ENCODE measurements at places on chromosomes 5 and 9.
A peak's percentile ranks its signal among the peaks of the same experiment; 100 is the strongest.

DNA sequence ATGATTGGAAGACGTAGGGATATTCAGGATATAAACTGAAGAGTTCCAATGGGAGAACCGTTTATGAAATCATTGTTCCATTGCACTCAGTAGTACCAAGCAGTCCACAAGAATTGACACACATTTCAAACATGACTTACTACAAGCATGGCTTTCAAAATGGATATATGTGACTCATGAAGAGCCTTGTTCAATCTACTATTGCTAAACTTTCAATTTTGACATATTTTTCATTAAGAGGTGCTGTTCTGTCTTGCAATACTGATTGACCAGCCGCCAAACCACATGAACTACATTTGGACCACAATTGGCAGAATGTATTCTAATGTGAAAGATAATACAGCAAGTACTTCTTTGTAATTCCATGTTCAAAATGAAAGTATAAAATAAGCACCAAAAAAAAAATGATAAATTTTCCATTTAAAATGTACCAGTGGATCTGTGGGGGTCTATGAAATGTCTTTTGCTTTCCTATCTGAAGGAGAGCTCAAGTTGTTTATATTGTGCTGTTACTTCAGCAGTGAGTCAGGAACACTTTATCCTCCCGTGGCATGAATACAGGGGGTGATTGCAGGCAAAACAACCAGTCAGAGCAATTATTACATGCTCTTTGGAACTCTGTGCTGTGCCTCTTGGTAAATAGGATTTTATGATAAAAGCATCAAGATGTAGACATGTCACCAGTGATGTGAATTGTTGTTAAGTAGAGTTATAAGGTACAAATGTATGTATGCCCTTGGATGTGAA lies 366.0 kb downstream of the ARRDC3 start:
- no peak for DNase-seq

DNA sequence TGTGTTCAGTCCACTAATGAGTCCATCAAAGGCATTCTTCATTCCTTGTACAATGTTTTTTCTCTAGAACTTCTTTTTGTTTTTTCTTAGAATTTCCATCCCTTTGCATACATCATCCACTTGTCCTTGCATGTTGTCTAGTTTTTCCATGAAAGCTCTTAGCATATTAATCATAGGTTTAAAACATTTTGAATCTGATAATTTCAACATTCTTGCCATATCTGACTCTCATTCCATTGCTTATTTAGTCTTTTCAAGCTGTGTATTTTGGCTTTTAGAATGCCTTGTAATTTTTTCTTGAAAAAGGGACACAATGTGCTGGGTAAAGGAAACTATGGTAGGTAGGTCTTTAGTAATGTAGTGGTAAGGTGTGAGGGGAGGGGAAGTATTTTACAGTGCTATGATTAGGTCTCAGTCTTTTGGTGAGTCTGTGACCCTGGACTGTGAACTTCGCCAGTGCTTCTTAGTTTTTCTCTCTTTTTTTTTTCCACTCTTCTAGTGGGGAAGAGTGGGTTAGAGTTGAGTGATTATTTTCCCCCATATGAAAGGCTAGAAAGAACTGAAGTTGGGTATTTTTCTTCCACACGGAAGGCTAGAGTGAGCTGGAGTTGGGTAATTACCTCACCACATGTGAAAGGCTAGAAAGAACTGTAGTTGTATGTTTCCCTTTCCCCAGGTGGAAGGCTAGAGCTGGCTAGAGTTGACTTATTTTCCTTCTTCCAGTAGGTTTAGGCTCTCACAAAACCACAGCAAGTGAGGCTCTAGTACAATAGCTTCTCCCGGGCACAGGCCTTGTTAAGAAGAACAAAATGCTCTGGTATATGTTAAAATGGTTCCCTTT lies 172.1 kb downstream of the SNX18 start:
- no peak for DNase-seq

GRCh38 chr5:179168664-179169063 lies 108.5 kb downstream of the ZNF354C start:
- DNase-seq, result no peak

GRCh38 chr5:67831048-67831447 lies 384.5 kb upstream of the PIK3R1 start:
- DNase-seq, result no peak

DNA sequence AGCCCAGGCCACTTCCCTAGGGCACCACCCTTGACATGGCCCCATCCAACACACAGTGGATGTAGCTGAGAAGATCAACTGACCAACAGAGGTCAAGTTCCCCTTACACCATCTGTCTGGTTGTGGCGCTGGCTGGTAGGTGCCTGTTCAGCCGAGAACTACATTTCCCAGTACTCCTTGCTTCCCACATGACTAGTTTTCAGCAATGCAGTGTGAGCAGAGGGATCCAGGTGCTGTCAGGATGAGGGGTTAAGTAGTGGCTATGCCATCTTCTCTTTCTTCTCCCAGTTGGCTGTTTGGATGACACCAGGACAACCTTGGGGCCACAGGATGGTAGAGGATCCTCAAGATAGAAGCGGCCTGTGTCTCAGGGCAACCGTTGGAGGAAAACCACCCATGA lies 48.6 kb upstream of the SH3PXD2B start:
- DNase-seq, result peak; percentile 1

DNA sequence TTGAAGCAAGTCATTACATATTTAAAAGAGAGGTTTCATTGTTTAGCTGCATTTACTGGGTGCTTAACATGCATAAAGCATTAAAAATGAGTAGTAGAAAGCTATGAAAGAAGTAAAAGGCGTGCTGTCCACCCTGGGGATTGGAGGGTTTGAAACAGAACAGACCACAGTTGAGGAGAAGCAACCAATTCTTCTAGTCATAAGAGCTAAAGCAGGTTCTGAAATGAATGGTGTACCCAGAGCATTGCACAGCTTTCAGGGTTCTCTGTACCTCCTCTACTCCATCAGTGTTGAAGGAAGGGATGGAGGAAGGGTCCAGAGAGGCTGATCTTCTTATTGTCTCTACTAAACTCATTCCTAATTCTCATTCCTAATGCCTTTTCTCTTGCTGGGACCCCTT lies 68.9 kb downstream of the SH3RF2 start:
- DNase-seq, result no peak

DNA sequence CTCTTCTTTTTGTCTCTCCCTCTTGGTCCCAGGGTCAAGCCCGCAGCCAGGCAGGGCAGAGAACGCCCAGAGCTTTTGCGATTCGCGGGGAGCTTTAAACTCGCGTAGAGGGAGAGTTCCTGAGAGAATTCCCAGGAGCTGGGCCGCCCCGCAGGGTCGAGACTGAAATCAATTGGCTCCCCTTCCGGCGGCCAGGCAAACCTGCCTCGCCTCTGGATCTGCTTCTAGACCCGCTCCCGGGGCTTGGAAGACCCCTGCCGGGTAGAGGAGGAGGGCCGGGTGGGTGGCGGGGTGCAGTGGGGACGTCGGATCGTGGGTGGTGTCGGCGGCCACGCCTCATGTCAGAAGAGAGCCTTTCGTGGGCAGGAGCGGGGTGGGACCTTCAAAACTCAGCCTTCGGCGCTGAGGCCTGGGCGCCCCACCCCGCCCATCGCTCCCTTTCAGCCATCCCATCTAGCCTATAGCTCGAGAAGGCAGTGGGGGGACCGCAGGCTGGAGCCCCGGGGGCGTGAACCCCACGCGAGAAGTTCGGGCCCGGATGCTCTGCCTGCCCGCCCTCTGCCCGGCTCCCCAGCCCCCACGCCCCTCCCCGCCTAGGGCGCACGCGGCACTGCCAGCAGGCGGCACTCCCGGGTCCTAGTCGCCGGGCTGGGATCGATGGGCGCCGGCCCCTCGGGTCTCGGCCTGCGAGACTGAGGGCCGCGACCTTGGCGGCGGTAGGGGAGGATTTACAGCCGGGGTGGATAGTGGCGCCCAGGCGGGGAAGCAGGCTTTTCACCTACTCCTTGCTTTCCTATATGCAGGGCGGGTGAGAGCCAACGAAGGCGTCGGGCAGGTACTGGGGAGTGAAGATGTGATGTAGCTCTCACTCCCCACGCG lies 6.1 kb downstream of the PRDM6 start:
- DNase-seq, result no peak

DNA sequence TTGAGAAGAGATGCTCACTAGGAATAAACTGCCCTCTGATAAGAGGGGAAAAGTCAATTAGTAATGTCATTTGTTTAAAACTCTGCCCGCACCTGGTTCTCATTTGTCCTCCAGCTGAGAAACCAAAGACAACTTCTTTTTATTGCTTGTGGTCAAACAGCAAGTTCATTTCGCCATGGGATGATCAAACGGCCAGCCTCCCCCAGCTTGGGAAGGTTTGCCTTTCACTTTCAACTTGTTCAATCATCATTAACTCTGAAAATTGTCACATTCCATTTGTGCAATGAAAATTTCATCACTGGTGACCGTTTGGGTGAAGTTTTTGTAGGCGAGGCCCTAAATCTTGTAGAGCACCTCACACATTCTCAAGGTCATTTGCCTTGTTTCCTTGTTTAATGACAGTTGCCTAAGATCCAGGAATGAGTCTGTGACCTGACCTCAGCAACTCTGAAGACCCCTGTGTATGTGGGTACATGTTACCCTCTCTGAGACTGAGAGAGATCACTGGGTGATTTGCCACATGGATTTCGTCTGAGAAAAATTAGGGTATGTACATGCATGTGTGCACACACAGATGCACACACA lies 117.7 kb downstream of the MARCHF3 start:
- DNase-seq, result no peak

- DNase-seq, result no peak
Observed at GRCh38 chr5:134106991-134107701, 7.3 kb upstream of the TCF7 start.

GRCh38 chr9:106296426-106296825 lies 566.5 kb upstream of the ZNF462 start:
- DNase-seq, result no peak

GRCh38 chr9:107020040-107020530 lies 157.1 kb downstream of the ZNF462 start:
- DNase-seq, result no peak

DNA sequence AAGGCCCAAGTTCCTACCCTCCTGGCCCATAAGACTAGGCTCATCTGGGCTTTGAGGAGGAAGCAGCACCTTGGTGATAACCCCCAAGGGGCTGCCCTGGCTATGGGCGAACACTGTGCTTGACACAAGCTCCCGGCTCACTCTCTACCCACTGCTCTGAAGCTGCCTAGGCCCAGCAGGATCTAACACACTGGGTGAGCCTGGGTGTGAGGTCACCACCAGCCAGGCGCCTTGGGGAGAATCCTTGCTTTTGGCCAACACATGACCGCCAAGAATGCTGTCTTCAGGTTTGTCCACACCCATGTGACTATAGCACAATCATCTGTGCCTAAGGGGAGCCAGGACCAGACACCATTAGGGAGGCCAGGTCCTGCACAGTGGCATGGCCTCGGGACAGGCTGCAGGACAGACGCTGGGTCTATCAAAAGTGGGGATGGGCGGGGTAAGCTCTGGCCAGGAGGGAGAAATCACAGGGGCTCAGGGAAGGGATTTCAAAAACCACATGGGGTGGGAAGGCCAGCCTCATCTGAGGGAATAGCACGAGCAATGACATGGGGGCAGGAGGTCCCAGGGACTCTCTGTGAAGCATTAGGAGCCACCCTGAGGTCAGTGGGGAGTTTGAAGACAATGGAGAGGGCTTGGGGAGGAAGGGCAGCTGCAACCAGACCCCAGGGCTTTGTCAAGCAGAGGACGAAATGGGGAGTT lies 29.6 kb downstream of the BICD2 start:
- DNase-seq, result no peak

DNA sequence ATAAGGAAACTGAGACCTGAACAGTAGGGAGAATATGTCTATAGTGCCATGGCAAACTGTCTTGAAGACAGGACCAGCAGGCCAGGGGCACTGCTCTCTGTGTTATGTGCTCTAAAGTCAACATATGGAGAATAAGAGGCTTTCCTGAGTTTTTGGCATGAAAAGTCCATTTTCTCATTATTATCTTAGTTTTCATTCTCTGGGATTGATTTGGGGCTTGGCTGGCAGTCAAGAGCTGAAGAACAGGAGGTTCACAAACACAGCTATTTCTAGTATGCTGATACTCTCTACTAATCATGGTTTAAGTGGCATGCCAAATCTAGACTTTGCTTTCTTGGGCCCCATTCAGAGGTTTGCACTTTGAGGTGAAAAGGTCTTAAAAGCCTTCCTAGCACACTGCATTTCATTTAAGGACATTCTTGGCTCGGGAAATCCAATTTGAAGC lies 404.4 kb downstream of the ZNF608 start:
- no peak for DNase-seq

GRCh38 chr5:129445379-129445778 lies 14.7 kb upstream of the ADAMTS19 start:
- no peak for DNase-seq

GRCh38 chr9:18976221-18976708 lies 56.7 kb downstream of the SAXO1 start:
- no peak for DNase-seq

- DNase-seq, result no peak
Observed at GRCh38 chr5:36423578-36424307, 122.0 kb upstream of the RANBP3L start.

DNA sequence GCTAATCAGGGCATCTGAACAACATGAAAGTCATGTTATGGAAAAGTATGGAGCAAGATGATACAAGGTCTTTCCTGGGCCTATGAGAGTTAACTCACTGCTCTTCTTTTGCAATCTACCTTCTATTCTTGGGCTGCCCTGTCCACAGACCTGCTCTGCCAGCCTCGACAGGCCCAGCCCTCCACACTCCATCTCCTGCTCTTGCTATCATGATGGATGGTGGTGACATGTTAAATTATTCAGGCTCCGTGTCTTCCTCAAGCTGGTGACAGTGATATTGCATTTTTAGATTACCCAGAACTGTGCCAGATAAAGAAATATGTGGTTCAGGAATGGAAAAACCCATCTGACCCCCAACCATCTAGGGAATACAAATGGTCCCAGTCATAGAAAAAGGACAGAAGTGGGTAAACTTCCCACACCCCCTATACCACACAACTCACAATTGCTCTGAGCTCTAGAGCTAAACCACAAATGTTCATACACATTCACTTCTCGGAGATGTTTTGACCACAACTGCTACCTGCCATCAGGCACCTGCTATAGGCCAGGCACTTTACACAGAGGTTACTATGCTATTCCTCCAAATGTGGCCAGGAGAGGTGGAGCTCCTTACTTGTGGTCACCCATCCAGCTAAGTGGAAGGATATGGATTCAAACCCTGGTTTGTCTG lies 311.3 kb downstream of the ASTN2 start:
- no peak for DNase-seq

DNA sequence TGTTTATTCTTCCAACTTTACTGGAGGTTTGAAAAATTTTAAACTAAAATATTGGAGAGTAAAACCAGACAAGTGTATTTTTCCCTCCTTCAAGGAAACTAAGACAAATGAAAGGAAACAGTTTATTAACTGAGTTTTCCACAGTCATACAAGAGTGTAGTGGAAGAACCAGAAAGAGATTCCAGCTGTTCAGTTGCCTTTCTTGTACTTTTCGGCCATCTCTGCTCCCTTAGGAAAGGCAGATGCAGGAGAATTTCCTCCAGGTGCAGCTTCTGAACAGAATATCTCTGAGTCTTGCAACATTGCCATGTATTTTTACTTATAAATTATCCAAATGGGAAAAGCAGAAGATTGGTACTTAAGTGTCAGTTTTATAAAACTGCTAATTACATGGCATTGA lies 217.1 kb downstream of the MAST4 start:
- no peak for DNase-seq

GRCh38 chr5:109759306-109759705 lies 69.6 kb downstream of the MAN2A1 start:
- no peak for DNase-seq

All from NCI-H2171 (cell line).